Left ventricle myocardium superior (tissue), 1 donor: ENCODE measurements at places on chromosomes 7 and 10.

GRCh38 chr10:19819419-19820033, 3.3 kb downstream of the PLXDC2 start:
- DNase-seq: no peak

GRCh38 chr7:7798510-7798909, 80.1 kb upstream of the RPA3 start:
- no peak for DNase-seq

DNA sequence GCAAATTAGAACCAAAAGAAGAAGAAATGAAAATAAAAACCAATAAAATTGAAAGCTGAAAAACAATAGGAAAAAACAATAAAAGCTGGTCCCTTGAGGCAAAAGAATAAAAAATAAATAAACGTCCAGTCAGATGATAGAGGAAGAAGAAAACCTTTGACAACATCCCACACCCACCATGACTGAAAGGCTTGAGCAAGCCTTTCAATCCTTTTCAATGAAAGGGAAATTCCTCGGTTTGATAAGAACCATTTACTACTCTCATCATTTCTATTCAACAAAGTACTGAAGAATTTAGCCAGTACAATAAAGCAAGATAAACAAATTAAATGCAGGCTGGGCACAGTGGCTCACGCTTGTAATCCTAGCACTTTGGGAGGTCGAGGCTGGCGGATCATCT, 3.8 kb downstream of the SLC25A40 start:
- no peak for DNase-seq

DNA sequence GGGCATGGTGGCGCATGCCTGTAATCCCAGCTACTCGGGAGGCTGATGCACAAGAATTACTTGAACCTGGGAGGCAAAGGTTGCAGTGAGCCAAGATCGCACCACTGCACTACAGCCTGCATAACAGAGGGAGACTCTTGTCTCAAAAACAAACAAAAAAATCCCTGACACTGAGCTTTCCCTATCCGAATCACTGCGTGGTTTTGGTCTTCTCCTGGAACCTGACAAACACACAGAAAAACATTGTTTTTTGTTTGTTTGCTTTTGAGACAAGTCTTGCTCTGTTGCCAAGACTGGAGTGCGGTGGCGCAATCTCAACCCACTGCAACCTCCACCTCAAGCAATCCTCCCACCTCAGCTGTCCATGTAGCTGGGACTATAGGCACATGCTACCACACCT, 50.4 kb upstream of the PTPRN2 start:
- DNase-seq: no peak

- no peak for DNase-seq
These were observed 114.4 kb upstream of the CDK1 start for GRCh38 chr10:60663850-60664249.

GRCh38 chr7:69599286-69599954, 1.1 kb downstream of the AUTS2 start:
- peak; percentile 39 for DNase-seq

- DNase-seq: no peak
These were observed 13.4 kb upstream of the EPHA1 start for GRCh38 chr7:143422033-143422432.

GRCh38 chr7:102416406-102416805, 17.0 kb upstream of the ORAI2 start:
- DNase-seq: no peak

DNA sequence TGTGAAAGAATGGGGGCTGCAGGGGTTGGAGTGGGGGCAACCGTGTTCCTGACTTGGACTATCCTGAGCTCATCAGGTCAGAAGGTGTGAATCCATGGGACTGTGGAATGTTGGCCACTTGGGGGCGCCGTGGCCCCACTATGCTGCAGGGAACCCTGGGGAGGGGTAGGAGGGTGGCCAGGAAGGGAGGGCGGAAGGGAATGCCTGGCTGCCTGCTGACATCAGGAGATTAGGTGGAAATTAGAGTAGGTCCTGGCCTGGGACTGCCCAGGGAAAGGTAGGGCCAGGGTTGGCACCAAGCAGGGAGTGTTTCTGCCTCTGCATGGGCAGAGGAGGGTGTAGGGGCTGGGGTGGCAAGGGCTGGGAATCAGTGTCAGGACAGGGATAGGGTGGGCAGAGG, 65.8 kb upstream of the PRSS58 start:
- no peak for DNase-seq

DNA sequence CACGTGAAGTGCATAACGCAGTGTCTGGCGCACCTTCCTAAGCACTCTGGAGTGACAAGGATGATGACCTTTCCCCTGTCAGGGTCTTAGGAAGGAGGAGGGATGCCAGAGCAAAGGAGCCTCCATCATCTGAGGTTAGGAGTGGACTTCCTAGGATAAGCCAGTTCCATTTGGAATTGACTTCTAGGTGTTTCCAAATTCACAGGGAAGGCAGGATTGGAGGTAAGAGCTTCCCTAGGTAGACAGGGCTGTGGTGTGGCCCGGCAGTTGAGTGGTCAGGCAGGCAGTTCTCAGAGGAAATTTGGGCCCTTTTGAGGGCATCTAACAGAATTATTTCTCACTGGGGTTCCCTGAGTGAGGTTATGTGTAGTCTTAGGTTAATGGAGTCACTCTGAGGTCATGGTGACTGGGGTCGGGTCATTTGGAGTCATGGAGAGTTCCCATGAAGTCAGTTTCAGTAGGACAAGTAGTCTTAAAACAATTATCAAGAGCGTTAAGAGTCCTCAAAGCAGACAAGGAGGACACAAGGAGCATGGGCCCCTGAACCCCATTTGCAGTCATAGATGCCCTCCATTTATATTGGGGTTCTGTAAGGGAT, 8.2 kb downstream of the PPIF start:
- DNase-seq: no peak

DNA sequence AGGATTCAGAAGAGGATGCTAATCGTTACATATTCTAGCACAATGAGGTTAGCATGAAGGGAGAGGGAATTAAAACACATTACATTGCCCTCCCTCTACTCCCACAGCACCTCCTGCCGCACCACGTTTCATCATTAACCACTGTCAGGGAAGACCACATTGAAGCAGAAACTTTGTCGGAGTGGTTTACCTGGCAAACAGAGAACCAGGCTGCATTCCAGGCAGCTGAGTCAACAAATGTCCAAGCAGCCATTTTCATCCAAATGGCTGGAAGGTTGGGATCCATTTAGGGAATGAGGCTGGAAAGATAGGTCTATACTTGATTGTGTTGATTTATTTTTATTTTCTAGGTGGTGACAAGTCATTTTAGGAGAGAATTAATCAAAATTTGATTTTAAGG, 273.6 kb downstream of the DYNC1I1 start:
- DNase-seq: no peak

DNA sequence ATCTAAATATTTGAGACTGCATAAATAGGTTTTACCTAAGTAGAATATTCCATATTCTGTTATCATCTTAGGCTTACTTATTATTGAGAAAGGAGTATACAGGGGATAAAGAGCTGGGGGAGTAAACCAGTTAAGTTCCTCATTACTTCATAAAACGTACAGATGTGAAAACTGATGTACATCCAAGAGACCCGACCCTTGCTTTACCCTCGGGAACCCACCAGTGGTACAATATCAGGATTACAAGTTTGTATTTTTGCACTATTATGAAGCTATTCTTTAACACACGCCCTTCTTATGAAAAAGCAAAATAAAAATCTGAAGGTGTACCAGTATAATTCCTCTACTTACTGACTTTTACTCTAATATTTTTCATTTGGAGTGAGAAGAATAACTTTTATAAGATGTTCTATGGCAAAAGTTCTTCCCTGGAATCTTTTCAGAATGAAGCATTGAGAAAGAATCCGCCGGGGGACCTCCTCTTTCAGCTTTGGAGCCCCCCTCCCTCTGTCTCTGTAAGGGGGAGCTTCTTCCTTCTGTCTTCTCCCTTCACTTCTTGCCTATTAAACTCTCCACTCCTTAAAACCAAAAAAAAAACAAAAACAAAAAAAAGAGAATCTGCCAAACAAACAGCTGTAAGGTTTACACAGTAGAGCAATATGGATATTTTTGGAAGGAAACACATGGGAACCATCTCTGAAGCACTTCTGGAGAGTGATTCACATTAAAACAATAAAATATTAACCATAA, 550.0 kb downstream of the TNS3 start:
- DNase-seq: no peak

DNA sequence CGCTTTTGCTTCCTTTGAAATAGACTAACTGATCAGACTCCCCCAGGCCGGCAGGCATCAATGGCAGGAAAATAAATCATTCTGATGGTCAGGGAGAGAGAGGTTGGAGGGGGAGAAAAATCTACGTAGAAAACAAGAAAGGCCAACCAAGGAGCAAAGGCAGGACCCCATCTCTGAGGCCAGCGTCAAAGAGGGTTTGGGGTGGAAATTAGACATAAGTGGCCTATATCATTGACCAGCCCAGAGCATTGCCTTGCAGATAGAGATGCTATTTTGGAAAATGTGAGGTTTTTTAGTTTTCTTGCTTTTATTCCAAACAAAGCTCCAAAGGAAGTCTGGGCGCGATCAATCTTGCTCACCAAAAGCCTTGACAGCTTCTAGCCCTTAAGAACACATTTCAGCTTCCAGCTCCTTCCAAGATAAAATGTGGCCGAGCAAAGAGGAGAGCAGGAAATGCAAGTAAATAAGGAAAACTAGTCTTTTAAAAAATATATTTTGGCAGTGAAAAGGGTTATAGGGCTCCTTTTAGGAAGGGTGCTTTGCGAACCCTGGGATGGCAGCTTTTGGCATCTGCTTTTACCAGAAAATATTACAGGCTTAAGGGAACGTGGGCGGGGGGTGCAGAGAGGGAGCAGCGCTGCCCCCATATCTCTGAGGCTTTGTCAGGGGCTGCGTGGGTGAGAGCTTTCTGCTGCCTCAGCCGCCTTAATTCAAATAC, 2.0 kb upstream of the HOXA2 start:
- no peak for DNase-seq

DNA sequence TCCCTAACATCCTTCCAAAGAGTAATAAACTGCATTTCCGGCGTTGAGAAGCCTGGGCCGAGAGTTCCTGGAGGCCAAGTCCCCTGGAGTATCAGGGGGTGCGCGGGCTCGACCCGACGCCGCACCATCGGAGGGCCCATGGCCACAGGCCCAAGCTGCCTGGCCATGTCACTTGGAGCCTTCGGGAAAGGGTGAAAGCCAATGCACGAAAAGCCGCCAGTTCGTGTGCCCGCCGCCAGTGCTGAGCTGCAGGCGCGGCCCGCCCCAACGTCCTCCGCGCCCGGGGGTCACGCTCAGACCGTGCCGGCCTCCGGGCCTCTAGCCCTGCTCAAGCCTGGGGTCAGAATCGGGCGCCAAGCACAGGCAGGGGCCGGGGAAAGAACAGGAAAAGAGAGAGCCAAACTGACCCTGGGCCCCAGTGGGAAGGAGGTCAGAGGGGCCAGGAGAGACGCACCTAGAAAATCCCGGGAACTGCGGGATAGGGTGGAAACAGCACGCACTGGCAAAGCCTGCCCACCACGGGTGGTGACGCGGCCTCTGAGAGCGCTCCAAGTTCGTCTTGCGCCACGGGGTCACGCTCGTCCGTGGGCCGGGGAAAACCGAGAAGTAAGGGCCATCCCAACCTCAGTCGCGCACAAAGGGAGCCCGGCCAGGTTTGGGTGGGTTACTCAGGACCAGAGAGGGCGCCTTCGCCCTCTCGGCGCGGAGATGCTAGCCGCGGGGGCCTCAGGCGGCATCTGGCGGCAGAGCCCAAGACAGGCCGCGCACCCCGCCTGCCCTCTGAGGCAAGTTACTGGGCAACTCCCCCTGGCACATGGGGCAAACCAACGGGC, 4.2 kb upstream of the EBF3 start:
- DNase-seq: peak; percentile 29

DNA sequence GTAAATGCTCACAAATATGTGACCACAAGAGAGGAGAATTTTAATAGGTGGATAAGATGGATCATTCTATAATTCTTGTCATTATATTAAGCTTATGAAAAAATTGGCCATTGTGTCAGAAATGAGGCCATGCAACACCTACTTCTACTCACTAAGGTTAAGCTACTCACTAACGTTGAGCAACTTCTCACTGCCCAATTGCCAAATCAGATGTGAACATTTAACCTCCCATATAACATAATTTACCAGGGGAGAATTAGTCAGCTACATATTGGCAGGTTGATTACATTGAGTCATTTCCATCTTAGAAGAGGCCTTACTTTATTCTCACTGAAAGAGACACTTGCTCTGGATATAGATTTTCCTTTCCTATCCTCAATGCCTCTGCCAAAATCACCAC, 211.2 kb upstream of the DGKB start:
- no peak for DNase-seq

- DNase-seq: no peak
These were observed 16.8 kb downstream of the UBE2D4 start for GRCh38 chr7:43942997-43943396.

- no peak for DNase-seq
These were observed 446.9 kb downstream of the KIF20B start for GRCh38 chr10:90148116-90148855.

DNA sequence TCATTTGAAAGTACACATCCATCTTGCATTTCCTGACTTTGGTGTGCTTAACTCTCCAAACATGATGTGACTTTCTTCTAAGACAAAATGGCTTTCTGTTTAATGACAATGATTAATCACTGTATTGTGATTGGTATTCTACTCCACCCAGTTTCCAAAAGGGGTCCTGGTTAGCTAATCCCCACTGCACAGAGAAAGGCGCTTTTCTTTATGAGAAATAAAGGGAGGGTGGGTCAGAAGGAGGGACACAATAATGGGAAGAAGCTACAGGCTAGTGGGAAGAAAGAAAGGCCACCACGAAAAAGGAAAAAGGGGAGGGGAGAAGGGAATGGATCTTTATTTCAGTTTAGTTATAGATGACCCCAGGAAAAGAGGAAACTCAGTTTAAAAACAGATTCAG, 69.2 kb downstream of the PRTFDC1 start:
- DNase-seq: no peak

DNA sequence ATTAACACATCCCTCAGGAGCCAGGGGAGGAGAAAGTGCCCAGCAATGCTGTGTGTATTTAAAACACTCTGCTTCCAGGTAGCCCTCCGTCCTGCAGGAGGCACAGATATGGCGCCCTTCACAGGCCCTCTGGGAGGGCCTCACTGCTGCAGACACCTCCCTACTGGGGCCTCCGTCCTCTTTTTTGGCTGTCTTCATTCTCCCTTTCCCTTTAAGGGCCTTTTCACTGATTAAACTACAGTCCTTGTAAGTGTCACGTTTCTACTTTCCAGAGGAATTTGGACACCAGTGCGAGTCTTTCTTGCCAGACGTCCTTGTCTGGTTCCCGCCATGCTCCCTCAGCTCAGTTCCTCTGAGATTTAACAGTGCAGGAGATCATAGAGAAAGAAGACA, 39.7 kb upstream of the MKRN1 start:
- no peak for DNase-seq

DNA sequence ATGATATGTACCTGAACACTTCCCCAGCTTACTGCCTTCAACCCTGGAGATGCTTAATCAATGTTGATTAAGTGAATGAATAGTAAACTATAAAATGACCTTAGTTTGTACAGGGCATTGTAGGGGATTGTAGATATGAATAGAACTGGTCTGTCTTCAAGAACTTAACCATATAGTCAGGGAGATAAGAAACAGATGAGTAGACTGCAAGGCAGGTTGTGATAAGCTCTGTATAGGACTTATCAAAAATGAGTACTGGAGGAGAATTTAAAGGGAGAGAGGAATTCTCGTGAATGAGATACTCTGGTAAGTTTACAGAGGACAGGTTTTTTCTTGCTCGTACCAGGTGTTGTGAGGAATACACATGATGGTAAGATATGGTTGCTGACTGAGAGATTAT, 27.6 kb downstream of the SGPL1 start:
- DNase-seq: no peak

GRCh38 chr7:159098424-159098786, 46.3 kb downstream of the VIPR2 start:
- DNase-seq: no peak
